ENCODE measurements at places on chromosomes 13 and 19.

- DNase-seq: no peak
These were observed 87.6 kb upstream of the ZNF91 start for GRCh38 chr19:23482829-23483228.

GRCh38 chr19:31352782-31353651, 3.8 kb upstream of the TSHZ3 start:
- DNase-seq: no peak

- no peak for DNase-seq
These were observed 334 bp upstream of the ANGPTL6 start for GRCh38 chr19:10102787-10103236.

DNA sequence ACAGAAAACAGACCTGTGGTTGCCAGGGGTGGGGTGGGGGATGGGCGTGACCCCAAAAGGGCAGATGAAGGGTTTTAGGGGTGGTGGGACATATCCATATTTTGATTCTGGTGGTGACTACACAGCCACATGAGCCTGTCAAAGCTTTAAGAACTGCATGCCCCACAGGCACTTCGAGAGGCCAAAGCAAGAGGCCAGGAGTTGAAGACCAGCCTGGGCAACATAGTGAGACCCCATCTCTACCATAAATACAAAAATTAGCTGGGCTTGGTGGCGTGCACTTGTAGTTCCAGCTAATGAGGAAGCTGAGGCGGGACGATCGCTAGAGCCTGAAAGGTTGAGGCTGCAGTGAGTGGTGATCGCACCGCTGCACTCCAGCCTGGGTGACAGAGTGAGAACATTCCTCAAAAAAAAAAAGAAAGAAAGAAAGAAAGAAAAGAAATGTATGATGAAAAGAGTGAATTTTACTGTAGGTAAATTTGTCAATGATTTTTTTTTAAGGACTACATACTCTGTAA, 18.9 kb upstream of the BCL3 start:
- DNase-seq: no peak

DNA sequence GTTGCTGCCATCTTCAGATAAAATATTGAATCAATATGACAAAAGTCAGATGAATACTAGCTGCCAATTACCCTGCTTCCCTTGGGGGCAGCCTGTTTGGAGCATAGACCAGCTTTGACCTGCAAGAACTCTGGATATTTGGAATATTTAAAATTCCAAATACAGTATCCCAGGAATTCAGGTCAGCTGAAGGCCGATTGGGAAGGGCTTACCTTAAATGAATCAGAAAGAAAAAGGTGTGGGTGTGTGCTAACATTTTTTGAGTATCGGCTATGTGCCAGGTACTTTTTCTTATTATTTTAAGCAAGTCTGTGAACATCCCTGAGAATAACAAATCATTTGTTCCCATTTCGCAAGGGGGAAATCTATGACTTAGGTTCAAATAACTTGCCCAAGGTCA, 1.8 kb upstream of the RUBCNL start:
- DNase-seq: no peak

- DNase-seq: no peak
These were observed 167.1 kb upstream of the SOX1 start for GRCh38 chr13:111899714-111900389.

GRCh38 chr19:42465827-42466280, 23.1 kb upstream of the CXCL17 start:
- no peak for DNase-seq

GRCh38 chr13:101751488-101751887, 299.0 kb downstream of the ITGBL1 start:
- no peak for DNase-seq

DNA sequence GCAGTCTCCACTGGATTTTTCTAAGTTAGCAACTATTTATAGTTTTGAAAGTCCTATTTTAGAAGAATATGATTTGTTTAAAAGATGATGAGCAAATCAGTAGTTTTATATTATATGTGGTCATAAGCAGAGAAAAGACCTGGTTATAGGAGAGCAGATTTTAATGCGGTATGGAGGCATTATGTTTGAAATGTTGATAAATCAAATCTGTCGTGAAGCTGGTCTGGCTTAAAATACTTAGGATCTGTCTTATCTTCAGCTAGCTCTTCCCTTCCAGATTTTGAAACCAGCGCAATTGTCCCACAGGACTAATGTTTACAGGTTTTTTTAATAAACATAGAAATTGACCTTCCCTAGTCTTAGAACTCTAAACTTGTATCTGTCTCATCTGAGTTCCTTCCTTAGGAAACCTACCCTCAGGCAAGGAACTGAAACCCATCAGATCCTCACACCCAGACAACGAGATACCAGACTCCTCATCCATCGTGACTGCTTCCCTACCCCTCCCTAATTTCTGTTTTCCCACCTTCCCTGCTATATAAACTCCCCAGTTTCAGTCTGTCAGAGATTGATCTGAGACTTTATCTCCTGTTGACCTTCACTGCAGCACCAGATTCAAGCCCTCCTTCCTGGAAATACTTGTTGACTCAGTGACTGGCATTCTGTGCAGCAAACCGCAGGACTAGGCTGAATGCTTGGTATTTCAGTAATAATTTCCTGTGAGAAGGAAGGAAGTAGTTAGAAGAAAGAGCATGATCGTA, 37.8 kb upstream of the CXCL17 start:
- no peak for DNase-seq

- DNase-seq: no peak
These were observed 1.7 kb upstream of the DLEU7 start for GRCh38 chr13:50845211-50845610.

- DNase-seq: no peak
These were observed 14.8 kb downstream of the CEBPG start for GRCh38 chr19:33388231-33388724.

DNA sequence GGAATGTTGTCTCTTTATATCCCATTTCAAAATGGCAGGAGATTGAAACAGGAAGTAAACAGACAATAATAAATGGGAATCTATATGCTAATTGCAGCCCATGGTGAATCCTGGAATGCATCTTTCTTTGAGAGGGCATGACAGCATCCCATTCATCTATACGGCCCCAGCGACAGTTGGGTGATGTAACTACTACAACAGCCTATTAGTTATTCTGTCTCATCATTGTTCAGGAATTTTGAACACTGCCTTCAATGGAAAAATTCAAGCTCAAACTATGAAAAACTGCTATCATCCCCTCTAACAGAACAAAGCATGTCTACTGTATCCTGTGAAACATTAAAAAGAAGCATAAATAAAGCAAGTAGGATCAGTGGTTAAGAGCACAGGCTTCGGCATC, 262.1 kb downstream of the DCT start:
- no peak for DNase-seq

- peak; percentile 49 for DNase-seq
These were observed 79.5 kb upstream of the SERP2 start for GRCh38 chr13:44293908-44294735.

- DNase-seq: no peak
These were observed 1.2 kb downstream of the PRKCG start for GRCh38 chr19:53883231-53883661.

DNA sequence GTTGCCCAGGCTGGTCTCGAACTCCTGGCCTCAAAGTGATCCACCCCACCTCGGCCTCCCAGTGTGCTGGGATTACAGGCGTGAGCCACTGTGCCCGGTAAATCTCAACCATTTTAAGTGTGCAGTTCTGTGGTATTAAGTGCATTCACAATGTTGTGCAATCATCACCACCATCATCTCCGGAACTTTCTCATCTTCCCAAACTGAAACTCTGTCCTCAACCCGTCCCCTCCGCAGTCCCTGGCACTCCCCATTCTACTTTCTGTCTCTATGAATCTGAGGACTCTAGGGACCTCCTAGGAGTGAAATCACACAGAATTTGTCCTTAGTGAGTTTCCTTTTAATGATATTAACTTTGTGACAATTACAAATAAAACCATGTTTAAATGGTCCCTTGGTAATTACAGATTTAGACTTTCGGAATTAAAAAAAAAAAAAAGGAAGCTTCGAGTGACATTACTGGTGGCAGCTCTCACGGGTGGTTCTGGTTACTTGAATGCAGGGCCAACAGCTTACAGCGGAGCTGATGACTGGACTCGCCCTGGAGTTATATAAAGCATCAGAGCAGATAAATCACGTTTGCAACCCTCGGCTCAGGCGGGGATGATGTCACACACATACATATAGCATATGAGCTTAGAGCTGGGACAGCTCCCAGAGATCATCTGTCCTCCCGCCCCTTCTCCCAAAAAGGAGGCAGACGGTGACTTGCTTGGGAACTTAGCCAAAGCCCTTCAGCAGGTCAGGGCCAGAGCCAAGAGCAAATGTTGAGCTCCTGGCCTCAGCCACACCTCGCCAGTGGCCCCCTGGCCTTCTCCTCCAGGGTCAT, 89.8 kb downstream of the ZNF557 start:
- DNase-seq: peak; percentile 89

DNA sequence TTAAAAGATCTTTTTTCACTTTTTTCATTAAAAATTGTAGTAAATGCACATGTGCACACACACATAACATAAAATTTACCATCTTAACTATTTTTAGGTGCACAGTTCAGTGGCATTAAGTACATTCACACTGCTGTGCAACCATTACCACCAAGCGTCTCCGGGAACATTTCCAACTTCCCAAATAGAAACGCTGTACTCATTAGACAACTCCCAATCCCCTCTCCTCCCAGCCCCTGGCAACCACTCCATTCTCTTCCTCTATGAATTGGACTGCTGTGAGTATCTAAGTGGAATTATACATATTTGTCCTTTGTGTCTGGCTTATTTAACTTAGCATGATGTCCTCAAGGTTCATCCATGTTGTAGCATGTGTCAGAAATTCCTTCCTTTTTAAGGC, 11.6 kb downstream of the GJB2 start:
- no peak for DNase-seq

- no peak for DNase-seq
These were observed at the start of gene KLK1 for GRCh38 chr19:50823389-50824042. Gene KLK1, minus strand, starts transcription at chr19:50823787. Its CDS starts 39 bp downstream, at chr19:50823748.

Data from ascending aorta (tissue), 2 donors.